ENCODE measurements at places on chromosomes 3 and 15.

GRCh38 chr3:4755566-4755965 is 223.7 kb upstream of the BHLHE40 start:
- DNase-seq: no peak

DNA sequence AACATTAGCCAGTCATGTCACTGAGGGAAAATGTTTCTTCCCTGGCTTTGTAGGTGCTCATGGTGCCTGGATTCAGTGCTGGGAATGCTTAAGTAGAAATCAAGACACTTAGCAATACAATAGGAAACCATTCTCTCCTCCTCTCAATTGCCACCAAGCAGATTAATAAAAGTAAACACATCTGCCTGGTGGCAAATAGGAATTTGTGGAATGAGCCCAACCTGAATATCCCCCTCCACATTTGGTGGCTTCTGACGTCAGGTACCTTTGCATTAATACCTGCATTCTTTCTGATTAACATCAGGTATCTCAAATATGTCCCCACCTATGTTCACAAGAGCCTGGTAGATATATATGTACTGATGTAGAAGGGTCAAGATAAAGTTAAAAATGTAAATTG is 42.7 kb downstream of the PPP2R3A start:
- no peak for DNase-seq

DNA sequence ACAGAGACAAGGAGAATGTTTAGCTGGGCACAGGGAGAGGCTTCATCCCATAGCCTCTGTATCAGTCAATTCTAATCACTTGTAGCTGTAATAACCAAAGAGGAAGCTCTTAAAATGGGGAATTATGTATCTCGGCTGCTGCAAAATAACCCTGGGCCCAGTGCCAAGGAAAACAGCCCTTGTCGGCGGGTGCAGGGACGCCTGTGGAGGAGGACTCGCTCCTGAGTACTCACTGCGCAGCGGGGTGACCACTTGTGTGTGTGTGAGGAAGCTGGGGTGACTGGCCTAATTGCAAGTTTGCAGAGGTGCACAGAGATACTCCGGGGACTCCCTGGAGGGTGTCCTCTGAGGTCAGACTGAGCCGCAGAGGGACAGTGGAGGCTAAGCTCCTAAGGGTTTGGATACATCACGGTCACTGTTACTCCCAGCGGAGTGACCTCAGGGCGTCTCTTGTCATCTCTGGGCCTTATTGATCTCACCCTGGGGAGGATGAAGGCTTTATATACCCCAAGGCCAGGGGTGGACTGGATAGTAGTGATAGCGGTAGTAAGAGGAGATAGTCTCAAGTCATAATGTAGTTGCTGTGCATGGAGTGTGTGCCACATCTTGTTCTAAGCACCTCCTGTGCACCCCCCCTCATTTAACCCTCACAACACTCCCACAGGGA is 37.2 kb downstream of the SLC6A6 start:
- no peak for DNase-seq

DNA sequence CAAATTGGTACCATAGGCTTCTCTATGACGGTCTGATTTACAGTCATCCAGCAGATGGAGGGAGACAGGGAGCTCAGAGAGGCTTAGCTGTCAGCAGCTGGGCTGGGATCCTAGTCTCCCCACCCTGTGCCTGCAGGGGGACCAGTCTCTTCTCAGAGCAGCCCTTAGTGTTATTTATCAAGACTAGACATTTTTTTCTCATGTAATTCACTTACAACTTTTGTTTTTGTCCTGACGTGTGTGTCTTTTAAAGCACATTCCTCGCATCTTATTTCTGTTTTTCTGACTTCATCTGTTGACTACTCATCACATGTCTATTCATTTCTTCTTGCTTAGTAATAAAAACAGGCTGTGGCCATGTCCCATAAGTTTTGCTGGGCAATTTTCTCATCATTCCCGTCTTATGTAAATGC is 116.1 kb downstream of the KLF13 start:
- no peak for DNase-seq

GRCh38 chr3:28114893-28115292 is 126.5 kb upstream of the CMC1 start:
- DNase-seq: no peak

GRCh38 chr3:124428372-124429128 is 301.7 kb upstream of the UMPS start:
- no peak for DNase-seq

DNA sequence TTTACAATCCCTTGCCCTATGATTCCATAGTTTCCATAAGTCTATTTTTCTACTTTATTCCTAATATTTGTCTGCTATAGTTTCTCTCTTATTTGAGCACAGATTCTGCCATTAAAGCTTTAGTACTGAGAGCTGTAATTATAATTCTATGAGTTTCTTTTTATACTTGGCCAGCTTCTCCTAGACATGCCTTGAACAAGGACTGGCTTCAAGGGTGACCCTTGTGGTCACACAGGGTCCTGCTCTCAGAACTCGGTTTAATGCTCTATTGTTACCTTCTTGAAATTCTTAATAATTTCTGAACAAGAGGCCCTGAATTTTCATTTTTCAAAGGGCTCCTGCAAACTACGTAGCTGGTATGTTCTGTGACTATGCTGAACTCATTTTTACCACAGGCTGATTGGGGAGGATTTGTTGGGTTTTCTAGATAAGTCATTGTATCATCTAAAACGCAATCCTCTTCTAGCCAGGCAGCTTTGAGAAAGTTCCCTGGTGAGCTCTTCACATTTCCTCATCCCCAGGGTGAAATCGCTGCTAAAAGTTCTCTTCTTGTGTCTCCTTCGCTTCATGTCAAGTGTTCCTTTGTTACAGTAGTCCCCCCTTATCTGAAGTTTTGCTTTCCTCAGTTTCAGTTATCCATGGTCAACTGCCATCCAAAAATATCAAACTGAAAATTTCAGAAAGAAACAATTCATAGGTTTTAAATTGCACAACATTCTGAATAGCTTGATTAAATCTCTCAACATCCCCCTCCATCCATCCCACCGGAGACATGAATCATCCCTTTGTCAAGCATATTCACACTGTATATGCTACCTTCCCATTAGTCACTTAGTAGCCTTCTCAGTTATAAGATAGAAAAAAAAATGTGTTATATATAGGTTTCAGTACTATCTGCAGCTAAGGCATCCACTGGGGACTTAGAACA is 12.6 kb upstream of the PLCL2 start:
- no peak for DNase-seq

DNA sequence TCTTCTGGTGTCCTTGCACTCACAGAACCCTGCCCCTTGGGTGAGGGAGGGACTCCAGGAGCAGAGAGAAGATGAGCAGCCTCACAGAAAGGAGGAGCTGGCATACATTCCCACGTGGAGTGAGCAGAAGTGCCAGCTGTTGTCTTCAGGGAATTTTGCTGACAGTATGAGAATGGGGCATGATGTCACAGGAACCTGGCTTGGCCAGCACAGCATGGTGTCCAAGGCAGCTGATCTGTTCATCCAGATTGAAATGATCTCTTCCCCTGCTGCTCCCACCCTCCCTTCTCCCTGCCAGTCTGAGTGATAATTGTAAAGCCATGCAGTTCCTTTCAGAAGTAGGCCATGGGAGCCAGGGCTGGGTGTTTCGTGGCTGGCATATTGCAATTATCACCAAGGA is 53.3 kb downstream of the GJD2 start:
- no peak for DNase-seq

- no peak for DNase-seq
Measured at GRCh38 chr3:127730171-127730570, 57.4 kb downstream of the ABTB1 start.

- DNase-seq: no peak
Measured at GRCh38 chr15:79243723-79244122, 38.8 kb upstream of the ANKRD34C start.

All from GM12864 (cell line).